Fibroblast of the aortic adventitia (primary cell): ENCODE measurements at places on chromosomes 12 and 14. TPM values are rescaled to one million over a fixed set of nuclear protein-coding genes. Genes with fewer than 3 reads are reported as not detected.

The TNS2 gene
- total RNA-seq, result 60.5 and 77.4 TPM in 2 replicates

The PROX2 gene
- not detected in 2 replicates for total RNA-seq

The AQP2 gene
- total RNA-seq, result not detected in 2 replicates

The AP5M1 gene
- total RNA-seq, result 36.6 and 50.9 TPM in 2 replicates

The NR1H4 gene
- not detected in 2 replicates for total RNA-seq

The TMED8 gene
- total RNA-seq, result 7.4 and 14.5 TPM in 2 replicates

The DYNLL1 gene
- 93.5 and 453 TPM in 2 replicates for total RNA-seq

The AGAP2 gene
- total RNA-seq, result 0.25 and 0.27 TPM in 2 replicates

The IFT81 gene
- total RNA-seq, result 20.4 and 30.8 TPM in 2 replicates

The KLRK1 gene
- total RNA-seq, result not detected in 2 replicates

The COQ5 gene
- total RNA-seq, result 26.1 and 29.6 TPM in 2 replicates

The TEX52 gene
- total RNA-seq, result not detected in 2 replicates

The DHH gene
- 0.41 TPM in 1 of 2 replicates, not detected in the other for total RNA-seq
